SK-N-MC (cell line): ENCODE measurements at places on chromosomes 12 and 14.

DNA sequence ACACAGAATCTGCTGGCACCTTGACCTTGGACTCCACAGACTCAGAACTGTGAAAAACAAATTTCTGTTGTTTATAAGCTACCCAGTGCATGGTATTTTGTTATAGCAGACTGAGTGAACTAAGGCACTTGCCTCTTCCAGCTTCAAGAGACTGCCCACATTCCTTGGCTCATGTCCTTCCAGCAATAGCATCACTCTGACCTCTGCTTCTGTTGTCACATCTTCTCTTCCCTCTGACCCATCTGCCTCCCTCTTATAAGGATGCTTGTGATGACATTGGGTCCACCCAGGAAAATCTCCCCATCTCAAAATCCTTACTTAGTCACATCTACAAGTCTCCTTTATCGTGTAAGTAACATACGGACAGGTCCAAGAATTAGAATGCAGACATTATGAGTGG lies 200.4 kb downstream of the PIK3C2G start:
- no peak for DNase-seq

DNA sequence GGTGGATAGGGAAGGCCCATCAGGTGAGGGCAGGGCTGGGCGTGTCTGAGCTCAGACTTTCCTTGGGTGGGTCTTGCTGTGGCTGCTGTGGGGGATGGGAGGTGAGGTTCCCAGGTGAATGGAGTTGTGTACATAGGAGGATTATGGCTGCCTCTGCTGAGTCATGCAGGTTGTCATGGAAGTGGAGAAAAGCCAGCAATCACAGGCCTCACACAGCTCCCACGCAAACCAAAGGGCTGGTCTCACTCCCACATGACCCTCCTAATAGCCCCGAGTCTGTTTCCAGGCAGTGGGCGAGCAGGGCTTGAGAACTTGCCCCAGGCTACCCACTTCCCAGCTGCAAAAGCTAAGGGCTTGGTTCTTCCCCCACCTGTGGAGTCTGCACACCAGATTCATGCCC lies 149.5 kb downstream of the IPO8 start:
- DNase-seq: no peak

DNA sequence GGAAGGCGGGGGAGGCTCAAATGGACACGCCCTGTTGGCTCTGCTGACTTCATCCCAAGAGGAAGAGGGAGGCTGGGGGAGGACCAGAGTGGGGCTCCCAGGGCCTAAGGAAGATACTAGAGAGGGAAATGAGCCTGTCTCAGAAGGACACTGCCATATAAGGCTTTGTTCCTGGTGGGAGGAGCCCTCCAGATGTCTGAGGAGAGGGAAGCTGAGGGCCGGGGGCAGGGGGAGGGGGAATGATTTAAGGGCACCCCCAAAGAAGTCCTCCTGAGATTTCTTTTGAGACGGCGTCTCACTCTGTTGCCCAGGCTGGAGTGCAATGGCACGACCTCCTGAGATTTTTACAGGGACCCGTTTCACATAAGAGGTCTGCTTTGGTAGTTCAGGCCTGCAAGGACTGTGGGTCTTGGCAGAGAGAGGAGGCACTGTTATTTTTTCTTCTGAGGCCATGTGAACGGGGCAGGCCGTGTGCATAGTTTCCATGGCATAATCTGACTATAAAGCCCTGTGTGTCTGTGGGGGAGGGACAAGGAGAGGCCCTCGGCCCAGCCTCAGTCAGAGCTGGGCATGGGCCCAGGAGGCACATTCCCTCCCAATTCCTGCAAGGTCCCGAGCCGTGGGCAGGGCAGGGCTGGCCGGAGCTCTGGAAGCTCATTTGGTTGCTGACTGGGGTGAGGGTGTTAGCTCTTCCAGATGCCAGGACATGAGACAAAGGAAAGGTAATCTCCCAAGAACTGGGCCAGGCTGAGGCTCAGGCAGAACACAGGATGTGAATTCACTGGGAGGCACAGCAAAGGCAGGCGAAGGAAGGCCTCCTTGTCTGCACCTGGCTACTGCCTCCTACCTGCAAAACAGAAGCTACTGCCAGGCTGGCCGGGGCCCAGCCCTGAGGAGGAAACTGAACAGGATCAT lies 22.2 kb upstream of the PLEKHG3 start:
- DNase-seq: no peak

GRCh38 chr12:105748806-105749600 lies 389.8 kb downstream of the NUAK1 start:
- no peak for DNase-seq

GRCh38 chr14:51342226-51342625 lies 102.2 kb downstream of the TMX1 start:
- DNase-seq: no peak

DNA sequence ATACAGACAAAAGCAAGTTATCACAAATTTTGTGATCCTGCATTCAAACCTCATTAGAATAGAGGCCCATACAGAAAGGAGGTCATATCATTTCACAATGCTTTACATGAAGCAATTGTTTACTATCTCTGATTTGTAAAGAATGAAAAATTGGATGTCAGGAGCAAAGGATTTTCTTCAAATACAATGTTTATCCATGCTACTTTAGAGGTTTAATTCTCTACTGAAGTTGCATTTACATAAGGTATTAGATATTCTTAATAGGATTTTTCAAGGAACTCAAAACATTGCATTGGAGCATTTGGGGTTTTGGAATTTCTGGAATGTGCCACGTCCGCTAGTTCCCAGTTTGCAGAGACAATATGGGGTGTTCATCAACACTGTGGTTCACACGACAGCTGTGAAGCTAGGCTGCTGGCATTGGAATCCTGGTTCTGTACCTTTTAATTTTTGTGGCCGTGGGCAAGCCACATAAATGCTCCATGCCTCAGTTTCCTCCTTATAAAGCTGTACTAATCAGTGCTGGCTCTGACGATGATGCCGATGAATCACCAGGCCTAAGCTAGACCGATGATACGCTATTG lies 174.8 kb downstream of the APAF1 start:
- DNase-seq: no peak

- DNase-seq: no peak
These were observed 172.5 kb downstream of the GXYLT1 start for GRCh38 chr12:41972196-41972595.

DNA sequence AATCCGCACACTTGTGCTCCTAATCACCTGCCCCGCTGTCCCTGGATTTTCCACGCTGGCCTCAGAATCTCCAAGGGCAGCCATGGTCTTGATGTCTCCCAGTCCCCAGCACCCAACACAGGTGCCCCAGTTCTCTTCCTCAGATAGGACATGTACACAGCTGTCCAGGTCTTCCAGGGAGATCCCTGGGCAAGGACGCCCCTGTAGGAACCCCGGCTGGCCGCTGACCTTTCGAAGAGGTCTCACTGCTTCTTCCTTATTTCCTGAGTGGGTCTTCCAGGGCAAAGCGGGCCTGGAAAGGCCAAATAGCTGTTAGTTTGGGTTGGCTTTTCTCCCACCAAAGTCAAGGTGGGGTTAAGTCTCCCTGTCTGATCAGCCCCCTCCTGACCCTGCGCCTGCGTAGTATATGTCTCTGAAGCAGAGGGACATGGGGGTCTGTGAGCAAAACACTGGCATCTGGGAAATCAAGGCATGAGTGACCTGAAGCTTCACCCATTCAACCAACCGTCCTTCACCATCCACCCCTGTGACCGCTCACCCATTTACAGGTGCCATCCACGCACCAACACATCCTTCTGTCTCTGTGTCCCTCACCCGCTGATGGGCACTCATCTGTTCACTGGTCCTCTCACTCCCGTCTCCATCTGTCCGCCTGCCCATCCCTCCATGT lies 4.6 kb downstream of the BEGAIN start:
- DNase-seq: no peak

DNA sequence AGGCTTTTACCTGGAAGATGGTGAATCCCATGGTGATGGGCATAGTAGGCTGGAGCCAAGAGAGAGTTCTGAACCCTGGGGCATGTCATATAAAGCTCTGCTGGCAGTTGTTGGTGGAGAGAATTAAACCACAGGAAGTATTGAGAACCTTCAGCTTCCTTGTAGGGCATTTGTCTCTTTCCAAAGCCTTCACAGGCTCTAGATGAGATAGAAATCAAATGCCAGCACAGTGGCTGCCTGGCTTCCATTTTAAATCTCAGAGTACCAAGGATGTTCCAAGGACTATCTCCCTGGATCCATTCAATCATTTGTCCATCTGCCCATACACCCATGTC lies 369.6 kb downstream of the DPF3 start:
- no peak for DNase-seq

DNA sequence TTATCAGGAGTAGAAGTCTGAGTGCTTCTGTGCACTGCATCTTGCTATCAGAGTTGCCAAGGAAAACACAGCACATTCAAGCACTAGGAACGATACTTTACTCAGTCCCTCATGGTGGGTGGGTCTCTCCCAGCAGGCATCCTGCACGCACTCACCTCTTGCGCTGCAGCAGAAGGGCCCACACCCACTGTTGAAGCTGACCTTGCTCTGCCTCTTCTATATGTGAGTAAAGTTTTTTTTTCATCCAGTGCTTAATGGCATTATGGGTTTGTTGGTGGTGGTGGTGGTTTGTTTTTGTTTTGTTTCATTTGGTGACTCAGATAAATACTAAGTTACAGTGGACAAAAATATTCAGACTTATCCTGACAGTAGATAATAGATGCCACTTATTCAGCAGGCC lies 348.5 kb downstream of the EGLN3 start:
- DNase-seq: no peak

- DNase-seq: peak; percentile 71
These were observed at the start of gene USP15 for GRCh38 chr12:62259993-62260732. TSS of gene USP15 (plus strand) at chr12:62260404. CDS start at chr12:62260415, 11 bp downstream.

DNA sequence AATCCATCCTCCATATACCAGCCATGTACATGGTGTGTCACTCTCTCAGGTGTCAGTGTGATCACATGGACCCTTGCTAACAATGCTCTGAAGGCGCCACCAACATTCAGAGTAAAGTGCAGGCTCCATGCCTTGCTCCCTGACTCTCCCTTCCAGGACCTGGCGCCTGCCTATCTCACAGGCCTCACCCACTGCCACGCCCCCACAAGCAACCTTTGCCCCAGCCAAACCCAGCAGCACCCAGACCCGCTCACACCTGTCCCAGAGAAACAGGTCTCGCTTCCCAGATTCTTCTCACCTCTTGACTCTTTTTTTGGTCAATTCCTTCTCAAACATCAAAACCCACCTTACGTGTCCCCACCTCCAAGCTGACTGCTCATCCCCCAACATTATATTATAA lies 52.3 kb downstream of the KCNK10 start:
- no peak for DNase-seq

DNA sequence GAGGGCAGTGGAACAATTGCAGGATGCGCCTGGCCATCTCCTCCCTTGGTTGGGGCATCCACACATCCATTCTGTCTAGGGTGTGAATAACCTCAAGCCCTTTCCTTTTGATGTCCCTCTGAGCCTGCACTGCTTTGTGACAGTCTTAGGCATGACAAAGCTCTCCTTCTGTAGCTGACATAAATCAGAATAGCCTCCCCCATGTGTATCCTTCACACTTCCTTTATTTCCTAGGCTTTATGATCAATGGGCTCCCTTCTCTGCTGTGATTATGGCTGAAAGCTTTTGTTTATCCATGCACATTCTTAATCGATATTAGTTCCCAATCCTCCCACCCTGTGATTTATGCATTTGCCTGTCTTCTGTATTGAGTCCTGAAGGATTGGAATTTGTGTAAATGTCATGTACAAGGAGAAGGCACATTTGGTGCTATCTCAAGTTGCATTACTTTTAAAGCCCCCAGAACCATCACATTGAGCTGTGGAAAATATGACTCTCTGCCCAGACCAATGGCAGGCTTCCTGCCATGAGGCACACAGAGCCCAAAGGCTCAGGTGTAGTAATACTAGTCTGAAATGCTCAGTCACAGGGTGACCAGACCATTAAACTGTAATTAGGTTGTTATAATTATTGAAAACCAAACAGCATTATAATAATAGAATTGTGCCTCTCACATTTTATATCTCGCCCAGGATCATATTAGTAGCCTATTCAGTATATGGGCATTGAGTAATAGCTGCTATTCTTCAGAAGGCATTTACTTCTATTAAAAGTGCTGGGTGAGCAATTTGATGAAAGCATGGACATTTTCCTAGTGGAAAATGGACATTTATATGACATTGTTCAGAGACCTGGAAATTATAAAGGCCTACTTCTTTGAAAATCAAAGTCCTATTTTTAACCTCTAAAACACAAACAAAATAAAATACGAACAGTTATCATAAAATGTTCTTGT lies 14.0 kb downstream of the EMP1 start:
- no peak for DNase-seq

DNA sequence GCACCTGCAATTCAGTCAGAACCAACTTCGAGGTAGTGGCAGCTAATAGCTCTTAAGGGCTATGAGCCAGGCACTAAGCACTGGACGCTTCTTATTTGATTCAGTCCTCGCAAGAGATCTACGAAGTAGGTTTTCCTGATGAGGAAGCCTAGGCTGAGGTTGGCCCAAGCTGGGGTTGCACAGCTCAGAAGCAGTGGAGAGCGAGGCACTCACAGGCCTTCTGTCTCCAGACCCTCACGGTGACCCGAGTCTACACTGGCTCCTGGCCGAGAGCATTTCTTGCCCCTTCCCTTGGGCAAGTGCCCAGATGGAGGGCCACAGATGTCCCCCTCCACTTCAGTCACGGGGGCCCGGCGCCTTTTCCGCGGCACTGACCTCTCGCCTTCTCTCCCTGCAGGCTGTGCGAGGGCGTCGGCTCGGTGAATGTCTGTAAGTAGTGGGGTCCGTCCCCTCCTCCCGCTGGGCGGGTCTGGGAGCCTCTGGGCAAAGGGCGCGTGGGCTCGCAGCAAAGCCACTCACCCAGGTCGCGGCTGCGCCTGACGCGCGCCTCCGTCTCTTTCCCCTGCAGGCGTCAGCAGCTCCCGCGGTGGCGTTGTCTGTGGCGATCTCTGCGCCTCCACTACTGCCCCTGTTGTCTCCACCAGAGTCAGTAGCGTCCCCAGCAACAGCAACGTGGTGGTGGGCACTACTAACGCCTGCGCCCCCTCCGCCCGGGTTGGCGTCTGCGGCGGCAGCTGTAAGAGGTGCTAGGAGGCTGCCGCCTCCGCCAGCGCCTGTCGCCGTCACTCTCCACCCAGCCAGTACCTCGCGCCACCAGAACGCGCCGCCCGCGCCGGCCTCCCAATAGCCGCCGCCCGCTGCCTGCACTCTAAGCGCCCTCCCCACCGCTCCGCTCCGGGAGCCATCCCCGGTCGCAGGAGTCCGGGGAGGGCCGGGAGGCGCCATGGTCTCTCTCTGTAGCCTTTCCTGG lies 13.1 kb downstream of the KRT83 start:
- DNase-seq: no peak

GRCh38 chr12:122795807-122796206 lies 21.4 kb downstream of the CCDC62 start:
- DNase-seq: no peak

- peak; percentile 92 for DNase-seq
These were observed 448.4 kb upstream of the SEL1L start for GRCh38 chr14:81982046-81982445.
